Activated T-helper 17 cell treated with anti-CD3 and anti-CD28 coated beads, Interleukin-2, amount 50 U/mL, for 72 hours (primary cell): ENCODE measurements at places on chromosomes 7 and 10. TPM values are rescaled to one million over a fixed set of nuclear protein-coding genes. Genes with fewer than 3 reads are reported as not detected.

- no peak for ATAC-seq
Measured at GRCh38 chr7:27046854-27047549, 48.8 kb downstream of the HOXA1 start.

DNA sequence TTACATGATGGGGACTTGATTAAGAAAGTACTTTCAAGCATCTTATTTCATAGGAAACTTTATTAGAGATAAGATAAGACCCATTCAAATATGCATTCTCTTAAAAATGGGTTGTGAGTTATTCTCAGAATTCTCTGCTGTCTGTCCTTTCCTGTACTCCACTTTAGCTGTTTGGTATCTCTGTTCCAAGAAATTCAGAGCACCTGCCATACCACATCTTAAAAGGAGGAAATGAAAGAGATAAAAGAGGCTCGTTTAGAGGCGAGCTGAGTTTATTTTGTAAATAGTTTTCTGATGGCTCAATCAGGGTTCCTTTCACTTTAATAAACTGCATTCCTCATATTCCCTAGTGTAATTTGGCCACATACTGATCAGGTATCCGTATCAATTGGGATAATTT, 87.2 kb downstream of the MDFIC start:
- ATAC-seq = peak; percentile 50

- no peak for ATAC-seq
Measured at GRCh38 chr10:127894146-127894545, 1.4 kb upstream of the CLRN3 start.

- no peak for ATAC-seq
Measured at GRCh38 chr7:130322615-130323014, 22.0 kb upstream of the CPA5 start.

The STN1 gene
- total RNA-seq = 45.4 TPM
